GM13977 (cell line): ENCODE measurements at places on chromosomes 2 and 18.

GRCh38 chr2:103823847-103824246 lies 1030.1 kb upstream of the POU3F3 start:
- DNase-seq: no peak

GRCh38 chr2:160493227-160494028 lies at the start of gene RBMS1:
RBMS1 (minus strand) TSS chr2:160493807; CDS start chr2:160493363, 444 bp downstream.
- DNase-seq: peak; percentile 57

DNA sequence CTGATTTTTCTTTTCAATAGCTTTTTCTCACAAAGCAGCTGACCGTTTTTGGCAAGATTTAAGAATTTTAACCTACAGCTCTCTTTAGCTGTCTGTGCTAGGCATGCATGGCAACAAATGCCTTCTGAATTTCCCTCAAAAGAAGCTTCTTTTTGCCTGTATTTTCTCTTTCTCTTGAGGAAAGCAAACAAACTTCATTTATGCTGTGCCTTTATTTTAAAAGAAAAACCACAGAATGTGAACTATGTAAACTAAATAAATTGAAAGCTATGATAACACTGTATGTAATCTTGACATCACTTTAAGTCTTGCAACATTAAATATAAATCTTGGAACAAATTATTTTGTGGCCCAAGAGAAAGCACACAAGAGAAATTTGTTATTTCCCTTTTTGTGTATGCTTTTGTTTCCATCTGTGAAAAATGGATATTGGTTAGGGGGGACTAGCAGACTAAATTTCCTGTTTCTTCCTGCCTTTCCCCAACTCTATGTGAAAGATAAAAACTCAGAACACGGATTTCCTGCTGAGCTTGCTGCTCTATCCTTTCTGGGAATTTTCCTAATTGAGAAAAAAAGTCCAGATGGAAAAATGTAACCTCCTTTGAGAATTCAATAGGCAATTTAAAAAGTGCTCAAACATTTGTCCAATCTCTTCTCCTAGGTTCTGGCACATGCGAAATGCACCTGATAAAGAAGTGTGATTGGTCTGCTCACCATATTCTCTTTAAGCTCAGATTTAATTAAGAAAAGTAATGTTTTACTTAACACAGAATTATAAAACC lies 20.9 kb upstream of the TFPI start:
- no peak for DNase-seq

- no peak for DNase-seq
Observed at GRCh38 chr2:137449454-137449853, 514.8 kb upstream of the HNMT start.

- DNase-seq: no peak
Observed at GRCh38 chr2:144131042-144131441, 388.9 kb downstream of the ZEB2 start.
